IMR-90 (cell line): ENCODE measurements at places on chromosomes 5 and 9.
A peak's percentile ranks its signal among the peaks of the same experiment; 100 is the strongest.

GRCh38 chr9:125966466-125966865 is 219.3 kb downstream of the PBX3 start:
- H3K4me1 ChIP-seq: no peaks in the 10 kb centered on the region
- no peaks in the 10 kb centered on the region for H3K27me3 ChIP-seq
- no peak overlapping the region for H3K4me3 ChIP-seq
- H3K27ac ChIP-seq: no peak overlapping the region
- peaks cover 6% of the 10 kb centered on the region for H3K36me3 ChIP-seq
- DNase-seq: peak; percentile 8

- H3K27me3 ChIP-seq: no peaks in the 10 kb centered on the region
- H3K27ac ChIP-seq: peak overlapping the region; percentile 66
- DNase-seq: peak; percentile 15
- peaks cover 18% of the 10 kb centered on the region for H3K4me1 ChIP-seq
- H3K36me3 ChIP-seq: peaks cover 7% of the 10 kb centered on the region; the same call in 1 of the 2 replicates
Observed at GRCh38 chr9:136110082-136111061, 8.3 kb downstream of the TMEM250 start.

DNA sequence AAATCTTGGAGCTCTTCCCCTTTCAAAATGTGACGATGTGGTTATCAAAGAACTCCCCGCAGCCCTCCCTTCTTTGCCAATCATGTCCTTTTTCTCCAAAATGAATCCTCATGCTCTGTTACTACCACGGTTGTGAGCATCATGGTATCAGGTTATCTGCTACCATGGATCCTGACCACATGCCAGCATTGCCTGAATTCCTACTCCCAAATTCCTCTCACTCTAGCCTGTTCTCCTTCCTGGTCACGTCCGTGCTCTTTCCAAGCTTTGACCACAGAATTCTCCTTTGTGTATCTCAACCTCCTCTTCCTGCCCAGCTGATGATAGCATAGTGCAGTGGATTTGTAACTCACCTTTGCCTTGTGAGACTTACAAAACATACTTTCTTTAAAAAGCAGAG is 59.5 kb upstream of the FBXL7 start:
- H3K4me3 ChIP-seq: no peak overlapping the region
- H3K27me3 ChIP-seq: peaks cover 4% of the 10 kb centered on the region
- DNase-seq: no peak
- no peak overlapping the region for H3K27ac ChIP-seq
- H3K36me3 ChIP-seq: no peaks in the 10 kb centered on the region

DNA sequence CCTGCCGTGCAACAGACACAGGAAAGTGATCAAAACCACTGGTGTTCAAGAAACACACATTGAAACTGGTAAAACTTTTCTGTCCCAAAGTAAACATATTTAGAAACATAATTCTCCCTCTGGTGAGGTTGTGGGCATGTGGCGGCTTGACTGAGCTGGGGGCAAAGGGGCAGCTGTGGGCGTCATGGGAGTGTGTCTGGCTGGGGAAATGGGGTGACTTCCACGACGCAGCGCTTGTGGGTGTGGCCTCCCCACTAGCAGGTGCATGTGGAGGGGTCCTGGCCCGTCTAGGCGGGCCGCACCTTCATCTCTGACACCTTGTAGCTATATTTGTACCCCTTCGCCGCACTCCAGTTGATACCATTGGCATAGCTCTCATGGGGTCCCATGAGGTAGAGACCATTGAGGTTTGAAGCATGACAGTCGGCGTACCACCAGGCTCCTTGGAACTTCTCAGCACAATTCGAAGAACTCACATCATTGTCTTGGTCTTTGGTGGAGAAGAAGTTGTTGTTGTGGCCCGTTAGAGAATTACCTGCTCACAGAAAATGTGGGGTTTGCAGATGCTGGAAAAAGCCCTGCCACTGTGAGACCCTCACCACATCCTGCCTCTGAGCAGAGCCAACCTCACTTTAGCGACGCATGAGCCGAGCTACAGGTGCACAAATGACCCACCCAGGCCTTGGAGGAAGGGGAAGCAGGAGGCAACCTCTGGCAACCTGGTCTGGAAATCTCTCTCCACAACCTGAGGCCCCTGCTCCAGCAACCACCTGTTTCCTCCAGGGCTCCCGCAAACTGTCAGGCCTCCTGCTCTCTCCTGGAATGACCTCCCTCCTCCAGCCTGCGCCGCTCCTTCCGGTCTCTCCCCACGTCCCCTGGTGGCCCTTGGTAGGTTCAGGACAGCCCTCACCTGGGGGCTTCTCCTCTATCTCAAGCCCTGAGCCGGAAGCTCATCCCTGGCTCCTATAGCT is 7.9 kb downstream of the FCN1 start:
- no peaks in the 10 kb centered on the region for H3K4me1 ChIP-seq
- no peak overlapping the region for H3K27ac ChIP-seq
- no peak for DNase-seq
- no peaks in the 10 kb centered on the region for H3K36me3 ChIP-seq
- H3K4me3 ChIP-seq: no peak overlapping the region
- H3K27me3 ChIP-seq: peaks cover 45% of the 10 kb centered on the region

- DNase-seq: no peak
- H3K27me3 ChIP-seq: peaks cover 27% of the 10 kb centered on the region
- H3K4me1 ChIP-seq: no peaks in the 10 kb centered on the region
- no peak overlapping the region for H3K4me3 ChIP-seq
- no peaks in the 10 kb centered on the region for H3K36me3 ChIP-seq
Observed at GRCh38 chr9:132456241-132456640, 46.2 kb downstream of the CFAP77 start.

DNA sequence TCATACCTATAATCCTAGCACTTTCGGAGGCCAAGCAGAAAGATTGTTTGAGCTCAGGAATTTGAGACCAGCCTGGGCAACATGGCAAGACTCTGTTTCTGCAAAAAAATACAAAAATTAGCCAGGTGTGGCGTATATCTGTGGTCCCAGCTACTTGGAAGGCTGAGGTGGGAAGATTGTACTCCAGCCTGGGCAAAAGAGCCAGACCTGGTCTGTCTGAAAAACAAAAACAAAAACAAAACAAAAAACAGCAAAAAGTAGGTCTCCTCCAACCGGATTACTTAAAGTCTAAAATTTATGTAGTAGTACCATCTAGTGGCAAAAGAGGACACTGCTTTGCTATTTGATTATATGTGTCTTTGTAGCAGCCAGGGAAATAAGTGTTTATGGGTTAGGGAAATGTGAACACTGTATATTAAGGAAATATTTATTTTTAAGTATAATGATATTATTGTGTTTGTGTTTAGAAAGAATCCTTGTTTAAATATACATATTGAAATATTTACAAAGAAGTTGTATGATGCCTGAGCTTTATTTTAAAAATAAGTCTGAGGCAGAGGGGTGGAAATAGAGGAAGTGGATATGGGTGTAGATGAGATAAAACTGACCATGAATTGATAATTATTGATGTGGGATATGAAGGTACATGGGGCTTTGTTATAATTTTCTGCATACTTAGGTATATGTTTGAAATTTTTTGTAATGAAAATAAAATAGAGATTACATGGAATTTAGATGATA is 20.0 kb downstream of the APC start:
- no peaks in the 10 kb centered on the region for H3K4me1 ChIP-seq
- peak; percentile 68 for DNase-seq
- H3K27ac ChIP-seq: no peak overlapping the region
- H3K4me3 ChIP-seq: no peak overlapping the region
- H3K27me3 ChIP-seq: no peaks in the 10 kb centered on the region

- DNase-seq: no peak
- no peaks in the 10 kb centered on the region for H3K36me3 ChIP-seq
- no peaks in the 10 kb centered on the region for H3K27me3 ChIP-seq
- H3K4me3 ChIP-seq: no peak overlapping the region
- H3K27ac ChIP-seq: no peak overlapping the region
Observed at GRCh38 chr5:90854169-90854568, 295.6 kb downstream of the ADGRV1 start.

GRCh38 chr9:110606179-110606790 is 26.7 kb upstream of the SVEP1 start:
- peaks cover 3% of the 10 kb centered on the region; the same call in 1 of the 2 replicates for H3K4me1 ChIP-seq
- H3K27ac ChIP-seq: no peak overlapping the region; the same call in 1 of the 2 replicates
- no peaks in the 10 kb centered on the region for H3K36me3 ChIP-seq
- no peaks in the 10 kb centered on the region for H3K27me3 ChIP-seq

DNA sequence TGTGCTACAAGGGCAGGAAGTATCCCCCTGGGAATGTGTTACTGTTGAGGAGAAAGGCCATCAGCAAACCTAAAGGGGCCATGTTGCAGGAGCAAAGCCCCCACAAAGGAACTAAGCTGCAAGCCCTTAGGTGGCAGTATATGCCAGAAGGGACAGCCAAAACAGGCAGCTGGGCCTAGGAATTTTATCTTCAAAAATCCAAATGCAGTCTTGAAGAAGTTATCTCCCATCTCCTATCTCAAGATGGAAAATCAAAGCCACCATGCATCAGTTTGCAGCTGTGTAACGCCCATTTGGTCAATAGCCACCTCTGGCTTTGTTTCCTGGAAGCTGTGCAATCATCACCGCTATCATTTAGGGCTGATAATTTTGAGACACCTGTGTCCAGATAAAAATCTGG is 400.3 kb downstream of the ARHGEF28 start:
- no peak overlapping the region for H3K4me3 ChIP-seq
- peaks cover 7% of the 10 kb centered on the region for H3K27me3 ChIP-seq
- H3K27ac ChIP-seq: no peak overlapping the region
- no peaks in the 10 kb centered on the region for H3K36me3 ChIP-seq
- no peaks in the 10 kb centered on the region; the same call in 1 of the 2 replicates for H3K4me1 ChIP-seq
- DNase-seq: no peak

- DNase-seq: peak; percentile 82
- peaks cover 4% of the 10 kb centered on the region; the same call in 1 of the 2 replicates for H3K4me1 ChIP-seq
- H3K27ac ChIP-seq: no peak overlapping the region
- H3K27me3 ChIP-seq: no peaks in the 10 kb centered on the region
Observed at GRCh38 chr5:54217826-54218503, 92.4 kb downstream of the ARL15 start.

DNA sequence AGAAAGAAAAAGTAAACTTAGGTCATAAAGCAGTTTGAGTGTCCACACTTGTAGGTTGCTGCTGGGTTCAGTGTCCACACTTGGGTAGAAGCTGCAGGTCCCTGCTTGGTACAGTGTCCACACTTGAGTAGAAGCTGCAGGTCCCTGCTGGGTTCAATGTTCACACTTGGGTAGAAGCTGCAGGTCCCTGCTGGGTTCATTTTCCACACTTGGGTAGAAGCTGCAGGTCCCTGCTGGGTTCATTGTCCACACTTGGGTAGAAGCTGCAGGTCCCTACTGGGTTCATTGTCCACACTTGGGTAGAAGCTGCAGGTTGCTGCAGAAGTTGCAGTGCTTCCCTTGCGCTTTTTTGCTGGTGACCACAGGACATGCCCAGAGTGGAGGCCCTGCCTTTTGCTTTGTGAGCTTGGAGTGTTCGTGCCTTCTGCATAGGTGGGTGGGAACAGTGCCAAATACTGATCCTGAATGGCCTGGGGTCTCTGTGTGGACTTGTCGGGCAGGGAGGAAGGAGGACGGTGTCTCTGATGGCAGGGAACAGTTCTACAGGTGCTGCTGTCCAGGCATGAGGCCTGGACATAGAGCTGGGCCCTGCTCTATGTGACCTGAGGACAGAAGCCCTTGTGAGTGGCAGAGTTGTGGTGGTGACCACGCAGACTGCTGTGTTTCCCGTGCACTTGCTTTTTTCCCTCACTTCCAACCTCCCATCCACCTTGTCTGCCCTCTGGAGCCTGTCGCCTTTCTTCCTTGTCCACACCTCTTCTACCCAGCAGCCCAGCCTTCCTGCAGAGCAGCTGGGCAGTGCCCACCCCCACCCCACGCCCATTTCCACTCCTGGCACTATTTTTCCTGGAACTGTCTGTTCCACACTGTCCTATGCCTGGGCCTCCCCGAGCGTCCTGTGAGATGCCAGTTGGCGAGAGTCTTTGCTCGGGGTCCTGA is 120.8 kb downstream of the EHMT1 start:
- H3K27me3 ChIP-seq: no peaks in the 10 kb centered on the region
- H3K27ac ChIP-seq: no peak overlapping the region
- H3K4me3 ChIP-seq: no peak overlapping the region
- peaks cover 13% of the 10 kb centered on the region for H3K36me3 ChIP-seq
